ENCODE measurements at places on chromosomes 16 and 17. TPM values are rescaled to one million over a fixed set of nuclear protein-coding genes. Genes with fewer than 3 reads are reported as not detected.

DNA sequence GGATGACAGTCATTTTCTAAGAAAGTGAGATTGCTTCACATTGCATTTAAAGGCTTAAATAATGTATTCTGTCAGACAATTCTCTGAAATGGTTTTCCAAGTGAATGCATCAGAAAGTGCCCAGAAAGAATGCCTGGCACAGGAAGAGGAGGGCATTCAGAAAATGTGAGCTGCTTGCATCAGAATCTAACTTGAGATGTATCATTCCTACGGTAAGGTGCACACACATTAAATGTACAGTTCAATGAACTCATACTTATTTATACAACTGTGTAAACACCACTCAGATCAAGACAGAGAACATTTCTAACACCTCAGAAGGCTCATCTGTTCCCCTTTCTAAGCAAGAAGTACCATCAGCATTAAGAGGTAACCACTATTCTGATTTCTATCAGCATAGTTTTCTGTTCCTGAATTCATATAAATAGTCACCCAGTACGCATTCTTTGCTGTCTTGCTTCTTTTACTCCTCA lies 638.0 kb downstream of the MAF start:
- no peak for DNase-seq

DNA sequence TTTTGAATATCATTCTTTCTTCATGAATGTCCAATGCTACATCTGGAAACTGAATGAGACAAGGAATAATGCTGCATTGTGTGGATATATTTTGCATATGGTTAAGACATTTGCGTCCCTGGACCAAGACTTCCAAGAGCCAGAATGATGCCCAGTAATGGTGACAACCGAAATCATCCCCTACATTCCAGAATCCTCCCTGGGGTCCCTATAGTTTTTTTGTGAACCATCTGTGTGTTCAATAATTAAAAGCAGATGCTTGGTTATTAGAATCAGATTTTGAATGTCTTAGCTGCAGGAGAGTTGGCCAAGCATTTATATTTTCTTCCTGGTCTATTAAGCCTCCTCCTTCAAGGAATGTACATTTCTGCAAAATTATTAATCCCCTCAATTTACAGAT lies 426.7 kb upstream of the CDH8 start:
- DNase-seq, result no peak

Gene UBTF
- 69.5 TPM for total RNA-seq

Gene GP1BA
- total RNA-seq, result not detected

GRCh38 chr17:15412606-15413005 lies 54.8 kb downstream of the CDRT4 start:
- no peak for DNase-seq

DNA sequence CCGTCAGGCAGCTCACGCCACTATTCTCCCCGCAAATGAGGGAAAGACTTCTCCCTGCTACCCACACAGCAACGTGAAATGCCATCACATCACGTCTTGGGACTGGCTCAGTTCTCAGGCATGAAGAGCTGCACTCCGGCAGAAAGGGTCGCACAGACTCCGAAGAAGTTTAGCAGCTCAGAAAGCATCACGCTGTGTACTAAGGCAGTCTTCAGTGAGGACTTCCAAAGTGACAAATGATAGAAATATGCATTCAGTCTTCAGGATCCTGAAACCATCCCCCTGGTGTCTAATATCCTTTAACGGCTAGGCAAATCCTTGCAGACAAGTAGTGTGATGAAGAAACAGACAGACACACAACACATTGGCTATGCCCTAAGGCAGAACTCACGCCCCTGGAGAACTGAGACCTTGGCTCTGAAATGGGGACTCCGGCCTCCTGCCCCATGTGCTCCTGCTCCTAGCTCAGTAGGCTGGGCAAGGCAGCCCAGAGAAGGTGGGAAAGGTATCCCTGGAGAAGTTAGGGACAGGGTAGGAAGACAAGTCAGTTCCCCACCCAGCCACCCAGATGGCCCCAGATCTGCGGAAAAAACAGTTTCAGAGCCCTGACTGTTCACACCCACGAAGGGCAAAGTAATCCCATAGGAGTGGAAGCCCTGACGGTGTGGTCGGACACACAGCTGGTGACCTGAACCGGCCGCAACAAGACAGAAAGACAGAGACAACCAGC lies 1.6 kb downstream of the XYLT1 start:
- no peak for DNase-seq

GRCh38 chr16:80557037-80557436 lies 16.2 kb downstream of the DYNLRB2 start:
- DNase-seq, result no peak

Gene ZG16B
- not detected for total RNA-seq

DNA sequence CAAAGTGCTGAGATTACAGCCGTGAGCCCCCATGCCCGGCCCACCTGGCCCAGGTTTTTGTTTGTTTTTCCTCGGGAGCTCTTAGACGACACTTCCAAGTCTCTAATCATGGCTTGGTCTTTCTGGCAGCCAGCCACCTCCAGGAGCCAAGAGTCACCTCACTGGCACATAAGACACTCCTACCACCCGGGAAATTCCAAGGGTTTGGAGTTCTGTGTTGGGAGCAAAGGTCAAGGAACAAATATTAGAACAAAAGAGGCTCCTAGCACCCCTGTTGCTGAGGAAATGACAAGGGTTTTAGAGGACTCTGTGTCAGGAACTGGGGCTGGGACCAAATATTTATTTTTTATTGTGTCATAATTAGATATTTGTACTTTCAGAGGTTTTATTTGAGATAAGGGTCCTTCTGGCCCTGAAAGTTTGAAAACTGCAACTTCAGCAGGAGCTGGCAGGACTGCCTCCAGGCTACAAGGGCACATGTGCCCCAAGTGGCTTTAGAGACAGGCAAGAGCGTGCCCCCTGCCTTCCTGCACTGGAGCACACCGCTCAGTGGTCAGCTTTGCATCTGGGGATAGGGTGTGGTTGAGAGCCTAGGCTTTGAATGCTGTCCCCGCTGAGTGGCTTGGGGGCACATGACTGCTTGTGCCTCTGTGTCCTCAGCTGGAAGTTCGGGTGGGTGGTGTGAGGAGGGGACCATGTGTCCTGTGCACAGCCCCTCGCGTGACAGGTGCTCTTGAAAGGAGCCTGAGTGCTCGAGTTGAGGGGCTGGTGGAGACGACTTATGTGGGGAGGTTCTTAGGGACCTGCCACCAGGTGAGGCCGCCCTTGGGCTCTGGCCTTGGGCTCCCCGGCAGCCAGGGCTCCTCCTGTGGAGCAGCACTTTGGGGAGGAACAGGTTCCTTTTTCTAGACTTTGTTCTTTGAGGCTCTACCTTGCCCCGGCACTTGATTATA lies 29.7 kb downstream of the MGRN1 start:
- no peak for DNase-seq

Gene PYDC1
- total RNA-seq, result 9.5 TPM

- DNase-seq, result no peak
Measured at GRCh38 chr16:86625821-86626220, 47.5 kb downstream of the FOXL1 start.

DNA sequence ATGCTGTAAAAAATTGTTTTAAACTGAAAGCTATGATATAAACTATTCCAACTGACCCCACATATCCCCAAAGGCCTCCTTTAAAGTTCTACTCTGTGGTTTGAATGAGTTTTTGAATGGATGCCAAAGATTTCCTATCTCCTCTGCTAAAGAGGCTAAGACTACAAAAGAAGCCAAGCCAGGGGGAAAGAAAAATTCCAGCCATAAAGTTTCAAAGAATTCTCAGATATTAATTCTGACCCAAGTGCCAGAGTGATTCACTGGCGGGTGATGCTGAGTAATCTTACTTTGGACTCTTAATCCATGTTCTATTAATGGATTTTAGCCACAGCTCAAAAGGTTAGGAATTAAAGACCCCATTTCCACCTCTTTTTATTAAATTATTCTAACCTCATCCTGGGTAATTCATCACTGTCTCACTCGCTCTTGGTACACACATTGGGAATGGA lies 60.7 kb downstream of the HS3ST3A1 start:
- no peak for DNase-seq

GRCh38 chr17:48577330-48577945 lies 712 bp downstream of the HOXB4 start:
- DNase-seq, result no peak

DNA sequence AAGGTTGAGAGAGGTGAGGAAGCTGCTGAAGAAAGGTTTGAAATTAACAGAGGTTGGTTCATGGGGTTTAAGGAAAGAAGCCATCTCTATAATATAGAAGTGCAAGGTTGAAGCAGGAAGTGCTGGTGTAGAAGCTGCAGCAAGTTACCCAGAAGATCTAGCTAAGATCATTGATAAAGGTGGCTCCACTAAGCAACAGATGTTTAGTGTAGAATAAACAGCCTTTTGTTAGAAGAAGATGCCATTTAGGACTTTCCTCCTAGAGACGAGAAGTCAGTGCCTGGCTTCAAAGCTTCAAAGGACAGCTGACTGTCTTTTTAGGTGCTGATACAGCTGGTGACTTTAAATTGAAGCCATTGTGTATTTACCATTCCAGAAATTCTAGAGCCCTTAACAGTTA lies 29.3 kb downstream of the GOSR1 start:
- no peak for DNase-seq

- no peak for DNase-seq
Measured at GRCh38 chr17:74009056-74009625, 194.3 kb upstream of the RPL38 start.

Gene GLTPD2
- not detected for total RNA-seq

Gene NGFR
- total RNA-seq, result 11.3 TPM

GRCh38 chr17:74296548-74296936 lies 22.5 kb downstream of the DNAI2 start:
- DNase-seq, result peak; percentile 56

GRCh38 chr16:57377080-57377841 lies 5.0 kb downstream of the CX3CL1 start:
- DNase-seq, result no peak

Gene TMED6
- total RNA-seq, result 0.72 TPM

GRCh38 chr16:81485824-81486539 lies 41.4 kb downstream of the CMIP start:
- no peak for DNase-seq

Gene FAM83G
- 27.7 TPM for total RNA-seq

DNA sequence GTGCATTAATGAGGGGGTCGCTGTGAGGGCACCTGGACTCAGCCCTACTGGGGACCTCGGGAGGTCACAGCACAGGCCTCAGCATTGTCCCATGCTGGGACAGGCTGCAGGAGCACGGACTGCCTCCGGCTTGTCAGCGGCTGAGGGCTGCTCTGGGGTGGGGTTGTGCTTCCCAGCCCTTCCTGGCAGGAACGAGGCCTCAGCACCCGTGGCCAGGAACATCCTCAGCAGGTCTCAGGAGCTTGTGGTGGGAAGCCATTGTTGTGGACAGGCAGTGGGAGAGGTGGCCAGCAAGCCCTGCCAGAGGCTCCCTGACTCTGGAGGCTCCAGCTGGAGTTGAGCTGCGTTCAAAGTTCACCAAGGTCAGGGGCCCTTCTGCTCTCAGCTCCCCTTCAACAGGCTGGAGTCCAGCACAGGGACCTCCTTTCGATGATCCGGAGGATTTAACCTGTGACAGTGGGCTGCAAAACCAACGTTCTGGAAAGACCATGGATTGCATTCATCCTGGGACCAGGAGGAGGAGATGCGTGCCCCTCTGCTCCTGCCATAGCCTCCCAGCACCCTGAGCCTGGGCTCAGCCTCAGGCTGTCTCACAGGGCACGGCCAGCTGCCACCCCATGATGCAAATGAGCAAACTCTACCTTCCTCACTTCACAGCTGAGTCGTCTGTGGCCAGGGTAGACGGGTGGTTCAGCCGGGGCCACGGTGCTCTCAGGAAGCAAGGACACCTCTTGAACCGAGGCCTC lies 32.6 kb downstream of the FOXL1 start:
- DNase-seq, result no peak

Gene SPNS3
- total RNA-seq, result not detected

GRCh38 chr17:40936976-40937375 lies 470 bp downstream of the KRT23 start:
- DNase-seq, result no peak

- DNase-seq, result no peak
Measured at GRCh38 chr16:65481956-65482355, 360.1 kb upstream of the CDH11 start.

DNA sequence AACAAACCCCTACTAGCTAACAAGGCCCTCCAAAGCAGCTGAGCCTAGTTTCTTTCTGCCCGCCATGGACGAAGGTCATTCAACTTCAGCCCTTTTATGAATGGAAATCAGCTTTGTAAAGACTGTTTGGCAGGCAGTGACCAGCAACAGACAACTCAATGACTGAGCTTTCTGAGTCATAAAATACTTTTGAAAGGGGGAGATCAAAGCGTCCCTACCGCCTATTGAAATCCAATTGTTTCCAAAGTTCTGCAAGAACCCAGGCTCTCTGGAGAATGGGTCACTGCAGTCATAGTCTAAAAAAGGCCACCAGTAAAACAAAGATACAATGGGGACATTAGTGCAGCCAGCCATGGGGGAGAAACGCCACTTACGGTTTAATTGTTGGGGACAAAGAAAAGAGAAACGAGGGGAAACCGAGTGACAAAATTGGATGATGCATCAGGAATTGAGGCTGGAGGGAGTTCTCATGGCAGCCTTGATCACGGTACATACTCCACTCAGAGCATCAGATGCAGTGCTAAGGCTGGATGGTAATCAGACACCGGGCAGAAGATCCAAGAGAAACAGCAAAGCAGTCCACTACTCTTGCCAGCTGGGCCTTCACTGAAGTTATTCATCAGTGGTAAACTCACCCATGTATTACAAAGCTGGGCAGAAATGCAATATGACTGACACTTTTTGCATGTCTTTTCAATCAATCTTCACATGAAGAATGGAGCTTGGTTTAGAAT lies 9.8 kb downstream of the ADAMTS18 start:
- DNase-seq, result no peak

GRCh38 chr17:80033840-80034239 lies 1.8 kb downstream of the TBC1D16 start:
- DNase-seq, result no peak

Gene CHRNB1
- 16.0 TPM for total RNA-seq

Gene KRT33A
- not detected for total RNA-seq

GRCh38 chr16:6258056-6258455 lies 1074.6 kb upstream of the RBFOX1 start:
- no peak for DNase-seq

Gene KRTAP1-5
- not detected for total RNA-seq

Gene ZFHX3
- 2.7 TPM for total RNA-seq

Gene RASL10B
- total RNA-seq, result 25.3 TPM

DNA sequence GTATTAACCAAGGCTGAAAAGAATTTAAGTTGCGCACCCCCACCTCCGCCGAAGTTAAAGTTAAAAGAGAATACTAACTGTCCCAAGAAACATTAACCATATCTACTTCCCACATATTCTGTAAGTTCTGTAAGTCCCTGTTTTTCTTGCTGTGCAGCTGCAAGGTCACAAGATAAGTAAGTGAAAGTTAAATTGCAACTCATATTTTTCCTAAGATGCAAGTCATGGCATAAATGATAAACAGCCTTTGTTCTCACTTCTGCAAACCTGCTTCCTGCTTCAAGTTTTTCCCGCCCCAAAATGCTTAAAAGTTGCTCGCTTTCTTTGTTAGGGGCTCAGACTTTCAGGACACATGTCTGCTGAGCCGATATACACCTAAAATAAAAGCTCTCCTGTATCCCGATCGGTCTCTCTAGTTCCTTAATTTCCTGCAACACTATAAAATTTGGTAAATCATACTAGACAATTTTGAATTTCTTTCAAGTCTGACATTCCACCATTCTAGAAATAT lies 32.6 kb upstream of the ABCA9 start:
- DNase-seq, result no peak

Gene ZPBP2
- total RNA-seq, result not detected

Gene PLLP
- total RNA-seq, result 3.4 TPM

Measured in WTC11 (cell line).